ENCODE measurements at places on chromosomes 6 and 20.

DNA sequence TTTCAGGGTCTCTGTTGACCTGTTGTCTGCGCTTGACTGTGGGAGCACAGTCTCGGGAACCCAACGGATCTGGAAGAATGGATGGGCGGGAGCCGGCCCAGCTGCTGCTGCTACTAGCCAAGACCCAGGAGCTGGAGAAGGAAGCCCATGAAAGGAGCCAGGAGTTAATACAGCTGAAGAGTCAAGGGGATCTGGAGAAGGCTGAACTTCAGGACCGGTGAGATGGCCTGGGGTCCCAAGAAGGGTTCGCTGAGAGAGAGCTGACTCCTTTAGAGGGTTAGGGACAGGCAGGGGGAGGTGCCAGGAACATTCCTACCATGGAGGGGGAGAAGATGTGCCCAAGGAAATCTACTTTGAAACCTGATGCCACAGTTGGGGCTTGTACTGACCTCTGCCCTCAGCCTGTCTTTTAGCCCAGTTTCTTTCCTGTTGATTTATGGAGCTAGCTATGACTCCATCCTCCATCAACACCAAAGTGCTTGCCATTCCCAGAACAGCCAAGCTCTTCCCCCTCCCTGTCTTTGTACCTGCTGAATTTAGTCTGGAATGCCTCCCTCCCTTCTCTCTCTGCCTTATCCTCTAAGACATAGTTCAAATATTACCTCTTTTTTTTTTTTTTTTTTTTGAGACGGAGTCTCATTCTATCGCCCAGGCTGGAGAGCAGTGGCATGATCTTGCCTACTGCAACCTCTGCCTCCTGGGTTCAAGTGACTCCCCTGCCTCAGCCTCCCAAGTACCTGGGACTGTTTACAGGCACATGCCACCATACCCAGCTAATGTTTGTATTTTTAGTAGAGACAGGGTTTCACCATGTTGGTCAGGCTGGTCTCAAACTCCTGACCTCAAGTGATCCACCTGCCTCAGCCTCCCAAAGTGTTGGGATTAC lies 12.2 kb downstream of the CEP250 start:
- no peak for DNase-seq

DNA sequence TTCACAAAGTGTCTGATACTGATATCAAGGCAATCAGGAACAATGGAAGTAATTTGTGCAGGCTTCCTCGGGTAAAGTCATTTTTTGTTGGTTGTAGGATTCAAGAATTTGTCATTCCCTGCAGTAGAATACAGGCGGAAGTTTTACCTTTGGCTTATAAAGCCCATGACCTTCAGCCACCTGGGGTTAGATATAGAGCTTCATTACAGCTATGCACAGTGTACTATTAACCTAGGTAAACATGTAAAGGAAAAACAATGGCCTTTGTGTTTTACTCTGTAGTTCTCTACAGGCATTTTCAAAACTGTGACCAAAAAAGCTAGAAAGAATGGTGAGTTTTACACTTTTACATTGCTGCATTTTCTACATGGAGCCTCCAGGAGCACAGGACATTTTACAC lies 114.9 kb downstream of the NRSN1 start:
- DNase-seq: no peak

DNA sequence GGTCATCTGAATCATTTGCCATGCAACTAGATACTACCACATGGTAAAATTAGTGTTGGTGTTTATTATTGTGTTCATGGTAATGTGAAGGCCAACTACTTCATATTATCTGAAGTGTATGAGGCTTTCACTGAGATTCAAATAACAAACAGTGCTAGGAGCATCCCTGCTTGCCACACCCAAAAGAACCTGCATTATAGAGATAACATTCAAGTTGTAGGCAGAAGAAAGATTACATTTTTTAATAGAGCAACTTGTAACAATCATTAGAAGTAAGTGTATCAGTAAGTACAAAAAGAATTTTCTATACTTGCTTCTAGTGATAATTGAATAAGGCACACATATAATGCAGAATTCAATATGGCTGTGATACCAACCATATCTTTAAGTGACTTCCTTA lies 49.8 kb downstream of the BCKDHB start:
- no peak for DNase-seq

- no peak for DNase-seq
Measured at GRCh38 chr6:143146186-143146851, 85.6 kb downstream of the AIG1 start.

GRCh38 chr6:154246723-154247118 lies 109.9 kb downstream of the IPCEF1 start:
- no peak for DNase-seq

GRCh38 chr20:58889798-58890517 lies 37.4 kb downstream of the GNAS start:
- no peak for DNase-seq

- DNase-seq: no peak
Measured at GRCh38 chr6:36692861-36693702, 4.5 kb upstream of the RAB44 start.

GRCh38 chr6:128244751-128245405 lies 275.5 kb downstream of the PTPRK start:
- DNase-seq: no peak

DNA sequence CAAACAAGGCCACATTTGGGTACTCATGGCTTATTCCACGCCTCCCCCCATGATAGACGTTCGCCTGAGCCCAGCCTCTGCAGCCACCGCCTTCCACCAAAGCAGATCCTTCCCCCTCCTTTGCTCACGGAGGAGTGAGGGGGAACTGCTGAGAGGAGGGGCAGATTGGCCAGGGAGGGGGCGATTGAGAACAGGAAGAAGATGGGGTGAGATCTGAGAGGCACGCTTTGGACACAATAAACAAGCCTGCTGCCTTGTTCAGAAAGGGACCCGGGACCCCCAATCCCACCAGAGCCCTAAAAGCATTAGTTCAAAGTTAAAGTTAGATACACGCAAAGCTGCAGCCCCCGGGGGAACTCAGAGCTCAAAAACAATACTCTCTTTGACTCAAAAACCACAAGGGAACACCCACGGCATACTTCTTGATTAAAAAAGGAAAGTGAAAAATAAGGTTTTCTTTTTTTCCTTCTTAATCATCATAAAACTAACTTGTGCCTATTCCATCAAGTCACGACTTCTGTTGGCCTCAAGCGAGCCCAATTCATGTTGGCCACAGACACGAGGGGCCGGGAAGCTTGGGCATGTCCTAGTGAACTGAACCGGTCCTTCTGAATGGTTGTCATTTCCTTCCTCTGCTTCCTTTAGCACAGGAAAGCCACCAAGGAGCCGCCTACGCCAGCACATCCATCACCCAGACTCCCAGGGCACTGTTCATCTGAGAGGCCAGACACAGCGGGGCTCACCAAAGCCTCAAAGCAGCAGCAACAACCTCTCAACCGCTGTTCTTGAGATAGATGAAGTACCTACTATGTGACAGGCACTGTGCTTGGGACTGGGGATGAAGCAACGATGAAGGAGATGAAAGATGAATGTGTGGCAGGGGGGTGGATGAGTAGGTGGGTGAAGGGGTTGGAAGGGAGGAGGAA lies 44.7 kb downstream of the NFATC2 start:
- no peak for DNase-seq

GRCh38 chr6:20702366-20702765 lies 168.1 kb downstream of the CDKAL1 start:
- no peak for DNase-seq

DNA sequence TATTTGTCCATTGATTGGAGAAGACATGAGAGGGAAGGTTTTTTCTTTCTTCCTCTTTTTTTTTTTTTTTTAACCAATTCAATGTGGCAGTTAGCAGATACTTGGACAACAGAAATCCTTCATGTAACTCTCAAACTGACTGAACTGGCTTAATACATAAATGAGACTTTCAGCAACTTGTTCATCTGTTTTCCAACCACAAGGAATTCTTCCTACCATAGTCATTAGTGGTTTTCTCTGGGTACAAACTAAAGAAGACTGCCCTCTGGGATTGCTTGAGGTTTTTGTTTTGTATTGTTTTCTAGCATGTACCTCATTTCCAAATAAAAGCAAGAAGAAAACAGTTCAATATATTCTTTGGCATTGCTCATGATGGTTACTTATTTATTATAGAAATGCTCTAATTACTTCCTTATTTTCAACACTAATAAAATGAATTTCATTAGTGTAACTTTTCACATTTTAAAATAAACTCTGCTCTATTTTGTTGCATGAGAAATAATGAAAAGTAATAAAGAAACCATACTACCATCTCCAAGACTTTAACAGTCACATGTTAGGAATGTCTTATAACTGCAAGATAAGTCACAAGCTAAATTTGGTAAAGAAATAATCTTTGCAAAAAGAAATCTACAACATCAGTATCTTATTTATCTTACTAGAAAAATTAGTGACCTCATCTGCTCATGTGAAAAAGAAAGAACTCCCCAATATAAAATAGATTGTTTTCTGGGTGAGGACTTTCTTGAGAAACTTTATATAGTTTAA lies 52.0 kb downstream of the ME1 start:
- DNase-seq: no peak

DNA sequence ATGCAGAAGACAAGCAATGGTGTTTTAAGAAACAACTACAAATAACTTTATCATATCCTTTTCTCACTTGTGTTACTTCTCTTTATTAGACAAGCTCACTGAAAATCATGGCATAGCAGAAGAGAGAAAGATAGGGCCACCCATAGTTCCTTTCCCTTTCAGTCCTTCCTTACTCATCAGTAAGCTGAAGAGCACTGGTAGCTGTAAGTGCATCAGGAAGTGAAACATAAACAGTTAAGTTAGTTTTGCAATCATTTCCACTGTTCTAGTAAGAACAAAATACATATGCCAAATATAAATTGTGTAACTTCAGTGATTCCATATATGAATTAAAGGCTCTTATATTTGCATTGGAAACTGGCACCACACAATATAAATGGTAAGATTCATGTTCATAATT lies 220.1 kb downstream of the HACE1 start:
- peak; percentile 12 for DNase-seq

- no peak for DNase-seq
Measured at GRCh38 chr6:4550227-4550597, 226.0 kb upstream of the CDYL start.

DNA sequence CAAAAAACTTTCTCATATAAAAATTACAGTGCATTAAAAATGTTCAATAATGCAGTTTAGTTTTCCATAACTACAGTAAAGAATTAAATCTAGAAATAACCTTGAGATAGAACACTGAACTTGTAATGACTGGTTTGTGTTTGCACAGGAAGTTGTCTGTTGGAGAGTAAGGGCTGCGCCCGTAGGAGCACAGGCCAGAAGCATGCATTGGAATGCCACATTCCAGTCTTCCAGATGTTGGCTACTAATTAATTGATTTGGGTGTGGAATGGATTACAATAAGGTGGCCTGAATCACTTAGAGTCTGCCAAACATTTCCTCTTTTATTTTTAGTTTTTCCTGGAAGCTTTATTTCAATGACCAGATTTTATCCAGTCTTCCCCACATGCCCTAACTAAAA lies 582.6 kb upstream of the MMS22L start:
- DNase-seq: no peak

- no peak for DNase-seq
Measured at GRCh38 chr20:14445902-14446301, 108.5 kb upstream of the FLRT3 start.

DNA sequence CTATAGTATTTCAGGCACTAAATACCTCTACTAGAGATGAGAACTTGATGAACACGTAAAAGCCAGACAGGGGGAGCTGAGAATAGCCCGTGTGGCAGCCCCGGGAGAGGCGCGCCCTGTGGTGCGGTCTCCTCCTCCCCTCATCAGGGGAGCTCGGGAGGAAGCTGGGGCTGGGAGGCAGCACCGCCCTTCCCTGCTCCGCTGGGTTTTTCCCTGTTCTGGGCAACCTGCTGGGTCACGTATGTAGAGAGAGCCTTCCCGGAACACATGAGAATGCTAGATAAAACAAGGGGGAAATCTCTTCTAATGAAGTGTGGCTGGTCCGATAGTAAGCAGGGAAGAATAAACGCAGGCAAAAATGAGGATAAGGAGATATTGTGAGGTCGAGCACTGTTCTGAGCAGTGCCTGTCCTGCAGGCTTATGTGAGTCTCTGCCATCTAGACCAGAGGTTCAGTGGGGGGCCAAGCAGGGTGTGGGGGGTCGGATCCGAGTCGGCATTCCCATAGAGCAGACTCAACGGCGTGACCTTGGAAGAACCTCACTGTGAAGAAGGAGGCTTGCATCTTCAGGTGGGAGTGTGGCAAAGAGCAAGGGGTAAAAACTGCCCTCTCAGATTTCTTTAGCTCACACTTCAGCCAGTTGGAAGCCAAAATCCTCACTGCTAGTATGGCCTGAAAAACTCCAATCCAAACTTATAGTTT lies 13.4 kb upstream of the RPS6KA2 start:
- peak; percentile 29 for DNase-seq

DNA sequence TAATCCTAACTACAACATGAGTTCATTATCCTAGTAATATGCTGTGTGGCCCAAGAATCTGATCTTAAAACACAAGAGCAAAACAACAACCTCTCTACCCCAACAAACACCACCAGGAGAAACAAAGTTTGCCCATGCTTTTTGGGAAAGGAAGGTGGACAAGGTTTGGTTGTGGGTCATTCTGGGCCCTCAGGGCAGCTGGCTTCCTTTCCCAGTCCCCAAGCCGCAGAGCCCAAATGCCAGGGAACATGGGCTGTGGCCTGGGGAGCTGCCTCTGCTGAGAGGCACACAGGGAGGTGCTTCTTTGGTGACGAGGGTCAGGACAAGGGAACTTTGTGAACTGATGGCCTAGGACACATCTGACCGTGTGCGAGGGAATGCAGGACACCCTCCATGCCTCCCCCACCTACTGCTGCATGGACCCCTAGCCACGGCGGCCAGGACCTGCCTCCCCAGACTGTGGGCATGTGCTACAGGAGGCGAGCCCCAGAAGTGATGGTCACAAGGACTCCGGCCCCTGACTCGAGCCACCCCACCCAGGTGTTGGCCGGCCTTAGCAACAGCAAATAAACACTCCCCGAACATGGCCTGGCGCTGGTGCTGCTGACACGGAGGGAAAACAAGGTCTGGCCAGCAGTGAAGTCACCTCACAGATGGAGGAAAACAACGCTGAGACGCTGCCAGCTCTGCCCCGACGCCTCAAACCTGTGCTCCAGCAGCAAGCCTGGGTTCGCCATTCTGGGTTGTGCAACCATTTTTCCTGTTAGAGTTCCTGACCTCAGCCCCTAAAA lies 55.6 kb downstream of the RRBP1 start:
- DNase-seq: no peak

- DNase-seq: no peak
Measured at GRCh38 chr6:150201285-150201684, 58.4 kb downstream of the PPP1R14C start.

DNA sequence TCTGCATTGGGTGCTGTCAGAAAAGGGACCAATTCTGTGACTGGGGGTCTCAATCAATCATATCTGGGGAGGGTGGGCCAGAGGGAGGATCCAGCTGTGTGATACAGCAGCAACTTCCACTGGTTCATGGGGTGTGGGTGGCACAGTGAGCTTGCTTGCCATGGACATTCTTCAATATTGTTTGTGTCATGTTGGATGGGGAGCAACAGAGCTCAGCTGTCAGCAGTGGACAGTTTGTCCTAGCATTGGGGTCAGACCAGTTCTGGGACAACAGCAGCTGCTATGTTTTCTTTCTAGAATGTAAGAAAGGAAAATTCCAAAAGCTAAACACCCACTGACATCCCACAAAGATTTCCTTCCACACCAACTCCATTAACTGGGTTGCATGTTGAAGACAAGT lies 221.9 kb upstream of the CDH4 start:
- DNase-seq: no peak

- DNase-seq: no peak
Measured at GRCh38 chr6:151705993-151706733, 101.3 kb upstream of the ESR1 start.

- DNase-seq: no peak
Measured at GRCh38 chr6:163287626-163288025, 126.9 kb upstream of the QKI start.

All from CMK (cell line).